ENCODE measurements at places on chromosomes 2 and 18. TPM values are rescaled to one million over a fixed set of nuclear protein-coding genes. Genes with fewer than 3 reads are reported as not detected.

Gene MYO7B
- 0.77 TPM for total RNA-seq

Gene ARHGAP15
- total RNA-seq: not detected

- no peak for DNase-seq
Observed at GRCh38 chr2:229090225-229090624, 180.9 kb downstream of the PID1 start.

- DNase-seq: no peak
Observed at GRCh38 chr2:169673921-169674320, 20.3 kb downstream of the CFAP210 start.

DNA sequence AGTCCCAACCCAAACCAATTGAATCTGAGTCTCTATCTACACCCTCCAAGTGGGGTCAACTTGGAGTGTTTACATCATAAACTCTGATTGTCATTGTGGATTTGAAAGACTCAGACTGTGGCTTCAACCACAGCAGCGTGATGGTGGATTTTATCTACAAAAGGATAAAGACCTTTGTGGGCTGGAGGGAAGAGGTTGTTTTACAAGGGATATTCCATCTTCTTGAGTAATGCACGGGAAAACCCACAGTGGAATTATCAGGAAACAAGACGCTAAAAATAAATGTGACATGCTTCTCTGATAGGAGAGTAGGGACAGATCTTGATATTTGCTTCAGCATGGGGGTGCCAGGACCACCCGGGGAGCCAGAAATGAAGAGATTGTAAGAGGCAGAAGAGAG is 93.5 kb downstream of the LPIN1 start:
- DNase-seq: peak; percentile 87

Measured in astrocyte (in vitro differentiated cells and primary cell).